Suprapubic skin (tissue), 4 donors: ENCODE measurements at places on chromosomes 12 and 14.

DNA sequence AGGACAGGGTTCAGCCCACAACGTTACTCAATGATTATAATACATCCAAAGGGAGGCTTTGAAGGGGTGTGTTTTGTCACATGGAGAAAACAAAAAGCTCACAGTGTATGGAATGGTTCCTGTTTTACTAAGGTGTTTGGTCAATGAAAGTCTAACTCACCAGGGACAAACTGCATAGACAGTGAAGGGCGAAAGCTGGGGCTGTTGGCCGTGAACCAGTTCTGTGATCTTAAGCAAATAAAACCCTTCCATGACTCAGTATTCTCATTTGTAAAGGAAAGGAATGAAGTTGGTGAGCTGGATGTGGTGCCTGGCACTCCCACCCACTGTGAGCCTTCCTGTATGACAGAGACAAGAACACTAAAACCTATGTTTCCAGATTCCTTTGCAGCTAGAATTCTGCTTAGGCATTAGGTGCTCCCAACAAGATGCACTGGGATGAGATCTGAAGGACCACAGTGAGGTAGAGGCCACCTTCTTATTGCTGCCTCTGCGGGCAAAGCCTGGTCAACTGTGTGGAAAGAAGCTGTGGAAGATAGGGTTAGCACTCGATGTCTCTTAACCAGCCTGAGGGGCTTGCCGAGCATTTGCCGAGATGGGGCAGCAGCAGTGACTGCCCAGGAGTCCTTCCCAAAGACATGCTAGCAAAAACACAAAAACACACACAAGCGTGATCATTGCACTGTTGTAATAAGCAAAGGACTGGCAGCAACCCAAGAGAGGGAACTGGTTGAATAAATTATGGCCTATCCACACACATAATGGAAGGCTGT, 48.5 kb downstream of the VCPKMT start:
- DNase-seq = no peak

DNA sequence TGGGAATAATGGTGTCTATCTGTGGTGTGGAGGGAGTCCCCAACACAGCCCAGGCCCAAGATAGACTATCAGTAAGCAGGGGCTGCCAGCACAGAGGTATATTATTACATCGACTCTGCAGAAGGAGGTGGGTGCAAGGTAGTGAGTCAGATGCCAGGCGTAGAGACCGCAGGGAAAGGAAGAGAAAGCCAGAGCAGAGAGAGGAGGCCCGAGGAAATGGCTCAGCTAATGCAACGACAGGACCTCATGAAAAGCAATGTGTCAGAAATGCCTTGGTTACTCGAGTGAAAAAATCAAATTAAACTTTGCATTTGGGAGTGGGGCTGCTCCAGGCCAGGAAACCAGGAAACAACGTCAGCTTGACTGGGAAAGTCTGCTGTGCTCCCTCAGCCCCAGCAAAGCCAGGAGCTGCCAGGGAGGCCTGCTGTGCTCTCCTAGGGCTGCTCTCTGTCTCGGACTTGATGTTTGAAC, 173.2 kb downstream of the SUDS3 start:
- no peak for DNase-seq

DNA sequence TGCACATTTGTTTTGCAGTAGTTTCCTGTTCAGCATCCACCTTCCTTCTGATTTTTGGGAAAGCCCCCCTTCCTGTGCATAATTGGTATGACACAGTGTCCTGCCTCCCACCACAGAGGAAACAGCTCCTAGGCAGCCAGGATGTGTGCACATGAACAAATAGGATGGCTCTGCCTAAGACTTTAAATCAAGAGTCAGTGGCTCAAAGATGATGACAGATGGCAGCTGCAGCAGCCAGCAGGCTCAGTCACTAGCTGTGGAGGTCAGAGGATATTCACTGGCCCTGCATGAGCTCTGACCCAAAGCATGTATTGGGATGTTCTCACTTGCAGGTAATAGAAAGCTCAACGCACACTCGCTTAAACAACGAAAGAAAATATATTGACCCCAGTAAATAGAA, 90.3 kb downstream of the KCNK10 start:
- no peak for DNase-seq

DNA sequence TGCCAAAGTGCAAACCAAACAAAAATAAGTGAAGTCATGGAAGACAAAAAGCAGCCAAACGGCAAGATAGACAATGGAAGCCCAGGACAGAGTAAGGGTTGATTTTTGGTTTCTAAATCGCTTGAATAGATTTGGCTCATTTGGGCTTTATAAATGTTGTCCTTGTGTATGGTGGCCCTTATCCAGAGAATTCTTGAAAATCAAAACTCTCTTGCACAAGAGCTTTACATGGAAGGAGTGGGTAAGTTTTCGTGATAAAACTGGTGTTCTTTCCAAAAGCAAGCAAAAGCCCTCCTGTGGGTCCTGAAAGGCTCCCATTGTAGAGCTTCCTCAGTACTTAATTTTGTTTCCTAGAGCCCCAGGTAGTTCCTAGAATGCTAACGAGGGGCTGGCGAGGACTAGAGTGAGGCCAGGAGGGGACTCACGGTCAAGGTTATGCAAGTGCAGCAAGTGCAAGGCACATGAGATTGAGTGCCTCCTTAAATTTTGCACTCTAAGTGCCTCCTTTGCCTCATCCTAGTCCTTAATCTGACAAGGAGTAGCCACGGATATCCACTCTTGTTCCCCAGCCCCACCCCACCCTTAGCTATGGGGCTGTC, 4.1 kb downstream of the SIX6 start:
- no peak for DNase-seq

GRCh38 chr12:66288121-66288520, 14.2 kb upstream of the HELB start:
- DNase-seq = no peak

DNA sequence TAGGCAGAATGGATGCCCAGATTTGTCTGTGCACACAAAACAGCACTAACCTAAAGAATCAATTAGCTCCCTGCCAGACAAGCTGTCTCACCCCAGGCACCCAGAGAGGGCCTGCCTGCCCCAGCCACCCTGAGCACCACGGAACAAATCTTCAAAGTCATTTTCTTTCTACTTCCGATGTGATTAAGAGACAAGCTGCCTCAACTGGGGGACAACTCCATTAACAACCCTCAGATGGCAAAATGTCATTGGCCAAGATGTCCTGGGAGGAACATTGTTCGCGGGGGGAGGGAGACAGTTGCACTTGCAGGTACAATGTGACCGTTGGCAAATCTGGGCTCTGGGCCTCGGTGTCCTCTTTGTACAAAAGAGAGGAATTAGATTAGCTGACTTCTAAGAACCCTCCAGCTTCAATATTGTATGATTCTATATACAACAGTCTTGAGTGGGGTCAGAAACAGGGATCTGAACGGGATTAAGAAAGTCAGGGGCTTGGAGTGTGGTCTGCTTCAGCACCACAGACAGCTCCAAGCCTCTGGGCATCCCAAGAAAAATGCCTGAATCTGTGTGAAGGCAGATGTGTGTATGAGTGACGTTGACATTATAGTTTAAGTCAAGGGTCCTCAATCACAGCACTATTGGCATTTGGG, 42.8 kb upstream of the CMKLR1 start:
- DNase-seq = no peak

DNA sequence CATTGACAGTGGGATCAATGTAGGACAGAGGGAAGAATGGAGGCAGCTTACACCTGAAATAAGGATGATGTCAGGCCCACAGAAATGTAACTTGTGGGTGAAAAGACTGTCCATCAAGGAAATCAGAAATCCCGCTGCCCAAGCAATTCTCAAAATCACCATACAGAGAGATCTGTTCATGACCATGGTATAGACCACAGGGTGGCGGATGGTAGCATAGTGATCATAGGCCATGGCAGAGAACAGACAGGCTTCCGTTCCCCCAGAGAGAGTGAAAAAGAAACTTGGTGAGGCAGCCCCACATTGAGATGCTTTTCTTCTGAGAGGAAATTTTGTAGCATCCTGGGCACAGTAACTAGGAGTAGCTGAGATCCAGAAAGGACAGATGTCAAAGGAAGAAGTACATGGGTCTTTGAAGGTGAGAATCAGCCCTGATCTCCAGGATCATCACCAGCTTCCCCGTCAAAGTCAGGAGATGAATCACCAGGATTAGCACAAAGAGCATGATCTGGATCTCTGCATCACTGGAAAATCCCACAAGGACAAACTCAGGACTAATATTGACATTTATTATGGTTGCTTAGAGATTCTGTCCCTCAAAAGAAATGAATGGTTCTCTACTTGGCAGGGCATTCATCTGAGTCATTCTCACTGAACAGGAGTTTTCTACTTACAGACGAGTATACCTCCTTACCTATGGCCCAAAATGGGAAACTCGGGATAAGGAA, 5.5 kb upstream of the ZNF641 start:
- no peak for DNase-seq

DNA sequence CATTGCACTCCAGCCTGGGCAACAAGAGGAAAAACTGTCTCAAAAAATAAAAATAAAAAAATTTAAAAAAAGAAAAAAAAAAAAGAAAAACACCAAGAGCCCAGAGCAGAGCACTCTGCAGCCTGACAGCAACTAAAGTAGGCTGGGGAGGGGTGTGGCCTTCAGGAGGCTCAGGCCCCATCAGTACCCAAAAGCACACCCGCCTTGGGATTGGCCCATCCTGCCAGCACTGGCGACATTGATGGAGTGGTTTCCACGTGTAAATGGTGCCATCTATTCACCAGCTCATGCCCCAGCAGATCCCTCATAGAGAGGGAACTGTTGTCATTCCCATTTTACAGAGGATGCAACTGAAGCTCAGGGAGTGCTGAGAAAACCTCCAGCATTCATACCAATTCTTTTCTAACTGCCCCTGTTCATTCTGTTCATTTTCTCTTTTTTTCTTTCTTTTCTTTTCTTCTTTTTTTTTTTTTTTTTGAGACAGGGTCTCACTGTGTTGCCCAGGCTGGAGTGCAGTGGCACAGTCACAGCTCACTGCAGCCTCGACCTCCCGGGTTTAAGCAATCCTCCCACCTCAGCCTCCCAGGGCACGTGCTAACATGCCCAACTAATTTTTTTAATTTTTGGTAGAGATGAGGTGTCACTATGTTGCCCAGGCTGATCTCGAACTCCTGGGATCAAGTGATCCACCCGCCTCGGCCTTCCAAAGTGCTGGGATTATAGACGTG, 89.3 kb downstream of the IRF2BPL start:
- DNase-seq = no peak

DNA sequence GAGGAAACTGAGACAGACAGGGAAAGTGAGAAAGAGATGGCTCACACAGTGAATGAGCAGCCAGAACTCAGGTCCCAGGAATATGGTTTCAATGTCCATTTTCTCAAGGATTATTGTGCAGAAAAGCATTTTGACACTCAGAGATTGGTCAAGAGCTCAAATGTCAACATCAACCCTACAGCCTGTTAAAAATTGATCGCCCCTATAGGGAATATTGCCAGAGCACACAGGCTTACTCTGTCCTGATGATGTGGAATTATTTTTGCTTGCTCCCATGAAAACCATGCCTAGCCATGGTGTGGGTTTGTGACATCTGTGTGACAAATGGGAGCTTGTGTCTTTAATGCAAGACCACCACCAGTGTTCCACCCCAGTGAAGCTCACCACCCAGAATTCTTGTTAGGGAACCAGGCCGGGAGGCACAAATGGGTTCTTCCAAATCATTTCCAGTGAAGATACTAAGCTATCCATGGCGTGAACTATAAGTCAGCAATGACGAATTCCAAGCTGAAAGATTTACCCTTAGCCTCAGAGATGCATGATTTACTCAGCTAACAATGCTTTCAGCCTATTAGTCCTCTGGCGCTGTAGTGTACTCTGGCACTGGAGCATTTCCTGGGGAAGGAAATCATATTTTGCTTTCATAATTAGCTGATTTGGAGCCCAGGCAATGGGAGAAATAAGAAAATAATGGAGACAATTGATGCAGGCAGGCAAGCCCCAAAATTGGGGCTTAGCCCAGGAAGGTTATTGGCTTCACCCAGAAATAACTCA, 1188.2 kb upstream of the TMEM132C start:
- DNase-seq = no peak

DNA sequence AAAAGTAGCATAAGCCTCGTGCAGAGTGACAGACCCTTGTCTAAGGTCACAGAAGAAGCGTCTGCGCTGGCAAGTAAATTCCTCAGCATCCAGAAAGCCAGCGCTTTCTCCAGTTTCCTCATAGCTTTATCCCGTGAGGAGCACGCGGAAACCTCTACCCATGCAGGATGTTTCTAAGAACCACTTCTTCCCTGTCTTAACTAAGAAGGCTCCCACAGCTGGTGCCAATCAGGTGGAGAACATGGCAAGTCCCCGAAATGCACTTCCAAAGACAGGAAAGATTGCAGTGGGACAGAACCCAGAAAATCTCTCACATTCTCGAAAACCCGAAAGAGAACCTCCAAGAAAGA, 968 bp upstream of the ARID4A start:
- DNase-seq = no peak

GRCh38 chr12:31300783-31301182, 25.2 kb downstream of the SINHCAF start:
- no peak for DNase-seq

DNA sequence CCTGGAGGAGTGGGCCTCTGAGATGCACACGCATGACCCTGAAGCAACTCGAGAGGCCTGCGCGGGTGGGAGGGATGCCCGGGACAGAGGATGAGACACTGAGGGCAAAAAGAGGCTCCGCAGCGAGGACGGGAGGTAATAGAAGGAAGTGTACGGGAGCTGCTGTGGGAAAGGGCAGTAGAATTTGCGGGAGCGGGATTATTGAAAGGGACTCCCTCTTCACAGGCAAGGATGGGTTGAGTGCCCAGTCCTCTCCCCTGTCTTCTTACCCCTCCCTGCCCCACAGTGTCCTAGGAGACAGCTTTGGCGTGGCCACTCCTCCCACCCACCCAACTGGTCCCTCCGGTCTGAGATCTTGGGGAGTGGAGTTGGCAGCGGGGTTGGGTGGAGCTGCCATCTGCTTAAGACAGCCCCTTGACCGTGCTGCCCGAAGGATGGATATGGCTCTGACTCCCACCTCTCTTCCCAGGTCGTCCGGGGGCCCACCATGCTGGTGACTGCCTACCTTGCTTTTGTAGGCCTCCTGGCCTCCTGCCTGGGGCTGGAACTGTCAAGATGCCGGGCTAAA, 15.7 kb upstream of the ESPL1 start:
- no peak for DNase-seq

DNA sequence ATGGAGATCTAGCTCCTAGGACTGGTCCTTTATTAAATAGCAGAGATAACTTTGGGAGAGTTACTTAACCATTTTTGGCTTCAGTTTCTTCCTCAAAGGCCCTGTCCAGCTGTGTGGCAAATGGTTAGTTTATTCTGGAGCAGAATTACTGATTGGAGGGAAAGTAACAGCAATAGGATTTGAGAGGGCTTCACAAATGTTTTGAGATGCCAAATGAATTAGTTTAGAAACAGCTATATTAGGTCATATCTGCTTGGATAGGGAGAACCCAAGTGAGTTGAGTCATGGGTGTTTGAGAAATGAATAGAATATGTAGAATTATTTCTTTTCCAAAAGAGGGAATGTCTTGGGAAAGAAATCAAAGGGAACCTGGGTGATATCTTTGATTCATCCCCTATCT, 17.5 kb downstream of the RASSF3 start:
- no peak for DNase-seq

DNA sequence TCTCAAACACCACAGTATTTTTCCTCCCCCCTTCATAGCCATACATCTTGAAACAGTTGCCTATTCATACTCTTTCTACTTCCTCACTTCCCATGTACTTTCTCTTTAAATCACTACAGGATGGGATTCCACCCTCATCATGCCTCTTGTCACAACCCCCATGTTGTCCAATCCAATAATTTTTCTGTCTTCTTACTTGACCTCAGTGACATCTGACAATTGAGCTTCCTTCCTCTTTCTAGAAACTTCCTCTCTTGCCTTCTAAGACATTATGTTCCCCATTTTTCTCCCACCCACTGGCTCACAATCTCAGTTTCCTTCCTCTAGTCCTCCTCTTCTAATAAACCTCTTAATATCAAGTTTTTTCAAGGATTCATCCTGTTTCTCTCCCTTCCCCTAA, 5.3 kb downstream of the C2CD5 start:
- no peak for DNase-seq
